ENCODE measurements at places on chromosomes 11 and 22. TPM values are rescaled to one million over a fixed set of nuclear protein-coding genes. Genes with fewer than 3 reads are reported as not detected.

The FOLH1 gene
- not detected for total RNA-seq

The CLCF1 gene
- total RNA-seq: 1.5 TPM

The RAB39A gene
- not detected for total RNA-seq

The APOBEC3B gene
- 0.90 TPM for total RNA-seq

The HEPN1 gene
- not detected for total RNA-seq

The HMOX1 gene
- 59.2 TPM for total RNA-seq

The KCNQ1 gene
- total RNA-seq: not detected

The ART1 gene
- not detected for total RNA-seq

The SH3BP1 gene
- total RNA-seq: 4.6 TPM

The SHANK3 gene
- total RNA-seq: 0.90 TPM

The VSIG10L2 gene
- not detected for total RNA-seq

The IGF2 gene
- 3.3 TPM for total RNA-seq

The MS4A1 gene
- not detected for total RNA-seq

The EMID1 gene
- 0.08 TPM for total RNA-seq

The PDE2A gene
- 0.41 TPM for total RNA-seq

The CARD16 gene
- total RNA-seq: 11.5 TPM

The MMP3 gene
- 3.3 TPM for total RNA-seq

The MRGPRX3 gene
- not detected for total RNA-seq

The MUC2 gene
- total RNA-seq: not detected

The CCDC83 gene
- not detected for total RNA-seq

The MS4A8 gene
- 0.49 TPM for total RNA-seq

The KCNE3 gene
- total RNA-seq: 0.18 TPM

The CHRM1 gene
- not detected for total RNA-seq

The OR51E2 gene
- total RNA-seq: not detected

The HTR3B gene
- total RNA-seq: not detected

The LGR4 gene
- 25.1 TPM for total RNA-seq

The HEPHL1 gene
- not detected for total RNA-seq

The MYO7A gene
- total RNA-seq: 0.45 TPM

The GLYATL1 gene
- total RNA-seq: not detected

The API5 gene
- total RNA-seq: 81.0 TPM

The ZFP91 gene
- 73.4 TPM for total RNA-seq

The NEAT1 gene
- 527 TPM for total RNA-seq

The OR52I1 gene
- not detected for total RNA-seq

The MS4A6A gene
- not detected for total RNA-seq
